ENCODE measurements at places on chromosomes 1 and 21.

DNA sequence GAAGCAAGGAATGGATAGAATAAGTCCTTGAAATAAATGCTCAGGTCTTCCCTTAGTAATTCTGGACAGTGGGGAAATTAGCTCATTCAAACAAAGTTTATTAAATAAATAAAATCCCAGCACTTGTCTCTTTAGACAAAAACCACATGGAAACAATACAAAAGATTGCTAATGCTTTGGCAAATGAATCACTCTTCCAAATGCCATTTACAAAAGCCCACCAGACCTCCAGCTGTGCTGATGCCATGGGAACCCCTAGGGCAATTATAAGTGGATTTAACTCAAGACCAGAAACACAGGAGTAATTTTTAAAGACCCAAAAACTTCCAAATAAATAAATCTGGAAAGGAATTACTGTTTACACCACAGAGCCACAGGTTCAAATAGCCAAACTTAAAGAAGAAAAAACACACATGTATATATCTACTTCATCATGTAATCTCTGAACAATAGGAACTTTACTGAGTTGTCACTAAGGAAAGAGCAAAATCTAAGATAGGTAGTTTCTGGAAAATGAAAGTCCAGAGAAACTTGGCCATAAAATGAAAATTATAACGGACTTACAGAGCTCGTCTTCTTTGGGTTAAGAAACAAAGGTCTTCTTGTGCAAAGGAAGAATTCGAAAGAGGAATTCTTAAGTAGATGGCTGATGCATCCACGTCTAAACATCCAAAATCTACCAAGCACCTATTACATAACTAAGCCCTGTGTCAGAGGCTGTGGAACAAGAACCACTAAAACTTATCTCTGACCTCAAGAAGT is 399.4 kb downstream of the SMYD3 start:
- no peak for DNase-seq

DNA sequence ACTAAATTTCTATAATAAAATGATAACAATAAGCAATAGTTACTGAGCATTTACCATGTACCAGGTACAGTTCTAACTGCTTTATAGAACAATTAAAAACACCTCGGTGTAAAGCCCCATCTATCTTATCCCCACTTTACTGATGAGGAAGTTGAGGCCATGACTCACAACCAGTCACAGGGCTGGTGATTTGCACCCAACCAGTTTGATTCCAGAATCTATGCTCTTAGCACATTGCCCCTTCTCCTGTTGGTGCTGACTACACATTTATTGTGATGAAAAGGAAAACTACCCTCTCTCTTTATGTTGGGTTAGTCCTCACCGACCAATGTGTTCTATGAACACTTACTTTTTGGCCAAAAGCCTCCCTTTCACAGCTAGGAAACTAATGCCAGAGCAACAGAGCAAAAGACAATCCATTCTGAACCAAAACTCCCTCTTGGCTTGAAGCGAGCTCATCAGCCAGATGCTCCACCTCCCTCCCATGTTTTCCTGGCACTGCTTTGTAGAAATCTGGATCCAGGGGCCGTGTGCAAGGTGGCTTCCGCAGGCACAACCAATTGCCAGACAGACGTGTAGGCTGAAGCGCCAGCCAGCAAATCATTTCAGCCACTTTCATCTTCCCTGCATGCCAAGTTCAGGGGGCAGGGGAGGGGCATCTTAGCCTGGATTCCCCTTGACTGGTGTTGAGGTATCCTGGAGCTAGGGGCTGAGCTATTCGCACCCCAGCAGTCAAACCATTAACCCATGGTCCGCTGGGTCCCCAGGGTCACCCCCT is 32.0 kb upstream of the SLC30A1 start:
- DNase-seq = no peak

- DNase-seq = no peak
Measured at GRCh38 chr1:221510793-221511503, 230.9 kb downstream of the DUSP10 start.

DNA sequence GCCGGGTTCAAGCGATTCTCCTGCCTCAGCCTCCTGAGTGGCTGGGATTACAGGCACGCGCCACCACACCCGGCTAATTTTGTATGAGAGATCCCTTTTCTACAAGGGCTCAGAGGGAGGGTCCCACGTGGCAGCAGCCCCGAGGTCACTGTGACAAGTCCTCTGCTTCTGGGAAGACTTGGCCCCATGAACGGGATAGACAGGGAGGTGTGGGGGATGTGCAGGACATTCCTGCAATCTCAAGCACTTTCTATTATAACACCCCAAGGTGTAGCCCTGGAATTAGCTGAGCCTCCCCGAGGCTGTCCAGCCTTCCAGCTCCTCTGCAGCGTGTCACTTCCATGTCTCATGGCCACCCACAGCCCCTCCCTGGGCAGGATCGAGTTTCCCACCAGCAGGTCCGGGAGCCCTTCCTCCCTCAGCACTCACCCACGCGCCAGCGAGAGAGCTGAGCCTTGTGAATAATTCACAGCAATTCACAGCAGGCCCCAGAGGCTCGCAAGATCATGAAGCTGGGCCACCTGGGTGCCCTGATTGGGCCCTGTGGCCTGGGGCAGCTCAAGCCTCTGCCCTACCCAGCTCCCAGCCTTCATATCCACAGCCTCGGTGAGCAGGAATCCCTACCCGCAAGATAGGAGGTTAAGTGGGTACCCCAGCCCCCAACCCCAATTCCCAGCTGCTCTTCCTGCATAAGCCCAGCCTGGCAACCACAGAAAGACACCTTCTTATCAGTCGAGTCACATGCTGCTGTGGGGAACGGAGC is 22.8 kb upstream of the RNU1-4 start:
- DNase-seq = no peak

- no peak for DNase-seq
Measured at GRCh38 chr1:24105368-24106160, 6.4 kb downstream of the MYOM3 start.

DNA sequence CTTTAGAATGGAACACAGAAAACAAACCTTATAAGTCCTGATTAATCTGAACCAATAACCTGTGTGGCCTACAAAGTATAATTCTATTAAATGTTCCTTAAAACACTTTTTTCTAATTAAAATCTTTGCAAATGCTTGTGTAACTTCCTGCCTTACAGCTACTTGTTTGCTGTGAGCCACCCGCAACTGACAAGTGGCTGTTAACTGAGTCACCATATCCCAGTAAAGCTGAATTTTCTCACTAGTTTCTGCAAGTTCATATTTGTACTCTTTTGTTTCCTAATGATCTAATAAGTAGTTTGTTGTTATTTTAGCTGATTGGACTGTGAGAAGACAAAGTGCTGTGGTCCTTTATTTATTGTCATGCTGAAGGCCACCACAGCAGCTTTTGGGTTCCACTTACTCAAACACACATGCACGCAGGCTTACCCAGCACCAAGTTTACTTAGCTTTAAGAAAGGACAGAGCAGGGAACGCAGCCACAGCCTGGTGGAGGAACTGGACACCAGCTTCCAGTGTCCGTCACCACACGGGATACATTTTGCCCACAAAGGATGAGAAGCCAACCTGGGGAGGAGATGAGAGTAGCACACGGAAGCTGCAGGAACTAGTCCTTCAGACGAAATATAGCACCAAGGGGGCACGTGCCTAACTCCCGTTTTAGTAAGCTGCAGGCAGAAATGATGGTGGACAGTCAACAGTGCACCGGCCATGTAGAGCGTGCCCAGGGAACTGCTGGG is 47.8 kb downstream of the LCA5L start:
- no peak for DNase-seq

DNA sequence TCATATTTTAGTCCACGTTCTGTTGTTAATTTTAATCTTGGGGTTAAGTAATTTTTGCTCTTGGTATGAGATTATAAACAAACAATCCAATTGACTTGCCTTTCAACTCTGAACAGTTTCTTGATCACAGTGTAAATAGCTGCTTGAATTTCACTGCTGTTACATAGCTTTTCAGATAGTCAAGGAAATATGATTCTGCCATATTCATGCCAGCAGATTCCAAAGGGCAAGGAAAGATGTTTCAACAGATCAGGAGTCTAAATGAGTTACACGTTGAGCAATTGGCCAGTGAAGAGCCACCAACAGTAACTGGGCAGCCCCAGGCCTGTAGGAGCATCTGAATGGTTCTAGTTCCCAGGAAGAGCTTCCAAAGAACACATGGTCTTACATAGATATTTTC is 93.6 kb downstream of the LEPR start:
- DNase-seq = no peak

DNA sequence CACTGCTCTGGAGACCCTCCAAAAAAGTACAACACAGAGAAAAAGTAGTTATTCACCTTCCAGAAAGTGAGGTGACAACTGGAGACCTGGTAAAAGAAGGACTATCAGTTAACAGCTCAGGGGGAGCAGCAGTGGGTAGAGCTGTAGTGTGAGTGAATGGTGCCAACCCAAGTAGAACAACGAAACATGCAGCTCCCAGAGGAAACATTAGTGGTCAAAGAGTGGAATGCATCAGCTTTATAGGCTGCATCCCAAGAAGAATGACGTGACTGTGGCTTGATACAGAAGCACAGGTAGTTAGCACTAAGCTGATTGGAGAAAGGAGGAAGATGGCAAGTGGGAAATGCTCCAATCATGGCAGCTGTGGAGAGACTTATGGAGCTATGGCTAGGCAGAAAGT is 275.7 kb upstream of the CAMK1G start:
- DNase-seq = no peak

DNA sequence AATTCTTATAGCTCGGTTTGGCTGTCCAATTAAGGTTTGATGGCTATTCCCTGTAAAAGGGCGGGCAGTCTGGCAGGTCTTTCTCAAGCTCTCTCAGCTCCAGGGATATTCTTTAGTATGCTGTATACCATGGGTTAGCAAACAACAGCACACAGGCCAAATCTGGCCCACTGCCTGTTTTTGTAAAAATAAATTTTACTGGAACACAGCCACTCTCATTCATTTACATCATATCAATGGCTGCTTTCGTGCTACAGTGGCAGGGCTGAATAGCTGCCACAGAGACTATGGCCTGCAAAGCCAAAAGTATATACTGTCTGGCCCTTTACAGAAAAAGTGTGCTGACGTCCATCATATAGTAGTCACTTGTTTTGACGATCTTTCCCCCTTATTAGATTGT is 32.0 kb downstream of the MACO1 start:
- no peak for DNase-seq

DNA sequence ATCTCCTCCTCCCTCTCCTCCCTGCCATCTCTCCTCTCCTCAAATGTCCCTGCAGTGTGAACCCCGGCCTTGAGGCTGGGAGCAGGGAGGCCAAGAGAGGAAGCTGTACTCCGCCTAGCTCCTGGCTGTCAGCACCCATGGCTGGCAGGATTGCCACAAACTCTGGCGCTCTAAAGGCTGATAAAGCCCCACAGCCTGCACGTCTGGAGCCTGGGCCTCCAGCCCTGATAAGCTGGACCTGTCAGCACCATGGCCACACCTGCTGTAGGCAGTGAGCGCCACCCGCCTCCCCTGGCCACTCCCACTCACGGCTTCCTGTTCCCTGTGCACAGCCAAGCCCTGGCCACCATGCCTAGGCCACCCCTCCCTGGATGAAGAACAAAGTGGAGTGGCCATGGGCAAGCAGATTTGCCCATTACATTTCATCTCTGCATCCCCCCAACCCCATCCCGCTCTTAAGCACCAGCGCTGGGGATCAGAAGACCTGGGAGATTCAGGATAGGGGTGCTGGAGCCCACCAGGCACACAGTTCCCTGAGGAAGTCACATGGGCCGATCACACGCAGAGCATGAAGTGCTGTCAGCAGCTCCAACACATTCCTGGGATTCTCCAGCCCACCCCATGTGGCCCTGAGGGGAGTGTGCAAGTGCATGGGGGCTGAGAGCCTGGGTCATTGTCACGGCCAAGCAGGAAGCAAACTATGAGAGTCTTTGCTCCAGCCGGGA is 24.2 kb upstream of the NPPB start:
- no peak for DNase-seq

DNA sequence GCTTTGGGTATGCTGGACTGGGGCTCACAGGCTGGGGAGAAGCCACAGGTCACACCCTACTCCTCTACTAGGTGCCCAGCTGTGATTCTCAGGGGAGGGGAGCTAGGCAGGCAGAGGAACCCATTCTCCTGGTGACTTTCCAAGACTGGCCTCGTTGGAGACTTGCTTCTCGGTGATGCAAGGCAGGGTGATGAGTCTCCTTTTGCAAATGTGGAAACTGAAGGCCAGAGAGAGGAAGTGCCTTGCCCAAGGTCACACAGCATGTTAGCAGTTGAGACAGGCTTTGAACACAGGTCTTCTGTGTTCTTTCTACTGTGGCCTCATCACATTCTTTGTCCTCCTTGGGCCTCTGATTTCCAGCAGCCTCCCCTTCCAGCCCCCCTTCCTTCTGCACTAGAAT is 20.5 kb upstream of the C1QA start:
- no peak for DNase-seq

- DNase-seq = no peak
Measured at GRCh38 chr1:86774305-86775295, 70.2 kb downstream of the SH3GLB1 start.

- DNase-seq = peak; percentile 6
Measured at GRCh38 chr1:67766141-67766978, 66.9 kb downstream of the GNG12 start.

GRCh38 chr1:83058327-83058726 is 940.6 kb downstream of the TTLL7 start:
- DNase-seq = no peak

DNA sequence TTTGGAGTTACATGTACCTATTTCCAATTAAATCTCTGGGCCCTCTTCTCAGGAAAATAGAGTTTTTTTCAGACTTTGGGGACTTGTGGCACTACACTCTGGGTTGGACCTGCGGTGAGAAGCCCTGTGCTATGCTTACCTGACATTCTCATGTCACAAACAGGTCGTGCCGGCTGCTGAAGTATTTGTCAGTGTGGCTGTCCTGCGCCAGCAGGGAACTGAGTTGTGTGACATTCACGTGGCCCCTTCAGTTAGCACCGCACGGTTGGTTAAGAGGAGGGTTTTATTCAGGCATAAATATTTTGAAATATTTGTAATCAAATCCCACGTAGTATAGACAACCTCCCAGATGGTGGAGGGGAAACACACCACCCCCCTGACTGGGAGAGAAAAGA is 6.3 kb upstream of the COL6A2 start:
- DNase-seq = no peak

GRCh38 chr1:110475362-110476027 is 24.5 kb downstream of the PROK1 start:
- DNase-seq = no peak

- DNase-seq = no peak
Measured at GRCh38 chr1:83130886-83131691, 867.8 kb downstream of the TTLL7 start.

DNA sequence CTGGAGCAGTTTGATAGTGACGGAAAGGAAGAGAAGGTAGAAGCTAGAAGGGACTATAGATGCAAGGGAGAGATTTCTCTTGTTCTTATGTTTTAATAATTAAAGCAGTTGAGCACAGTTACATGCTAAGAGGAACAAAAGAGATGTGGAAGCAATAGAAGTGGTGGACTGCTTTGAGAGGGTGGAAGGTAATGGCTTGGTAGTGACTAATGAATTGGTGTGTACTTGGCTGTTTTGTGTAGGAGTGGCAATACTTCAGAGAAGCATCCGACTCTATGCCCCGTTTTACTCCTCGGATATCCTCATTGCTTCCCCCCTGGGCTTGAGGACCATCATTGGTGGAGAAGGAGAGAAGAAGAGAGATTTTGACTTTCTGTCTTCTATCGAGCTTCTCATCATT is 12.8 kb downstream of the UTP25 start:
- no peak for DNase-seq

Data from activated CD8-positive, alpha-beta memory T cell treated with anti-CD3 and anti-CD28 coated beads for 1 hour (primary cell).